ENCODE measurements at places on chromosomes 11 and 22. TPM values are rescaled to one million over a fixed set of nuclear protein-coding genes. Genes with fewer than 3 reads are reported as not detected.

Gene OSBP2
- 0.14 TPM for total RNA-seq

Gene MAJIN
- total RNA-seq = not detected

Gene EFEMP2
- total RNA-seq = 1.3 TPM

Gene HTR3B
- total RNA-seq = 2.2 TPM

Gene HEPHL1
- not detected for total RNA-seq

Gene OR51D1
- not detected for total RNA-seq

Gene APOA4
- not detected for total RNA-seq

Gene IGSF9B
- 5.6 TPM for total RNA-seq

Gene LINC01488
- total RNA-seq = not detected

Gene ACCS
- total RNA-seq = 65.3 TPM

Measured in Karpas-422 (cell line).